NCI-H1105 (cell line): ENCODE measurements at places on chromosomes 16 and 17.

GRCh38 chr16:7268182-7268581 is 64.5 kb upstream of the RBFOX1 start:
- no peak for DNase-seq

- DNase-seq: no peak
Observed at GRCh38 chr17:15741624-15742023, 9.5 kb downstream of the TBC1D26 start.

DNA sequence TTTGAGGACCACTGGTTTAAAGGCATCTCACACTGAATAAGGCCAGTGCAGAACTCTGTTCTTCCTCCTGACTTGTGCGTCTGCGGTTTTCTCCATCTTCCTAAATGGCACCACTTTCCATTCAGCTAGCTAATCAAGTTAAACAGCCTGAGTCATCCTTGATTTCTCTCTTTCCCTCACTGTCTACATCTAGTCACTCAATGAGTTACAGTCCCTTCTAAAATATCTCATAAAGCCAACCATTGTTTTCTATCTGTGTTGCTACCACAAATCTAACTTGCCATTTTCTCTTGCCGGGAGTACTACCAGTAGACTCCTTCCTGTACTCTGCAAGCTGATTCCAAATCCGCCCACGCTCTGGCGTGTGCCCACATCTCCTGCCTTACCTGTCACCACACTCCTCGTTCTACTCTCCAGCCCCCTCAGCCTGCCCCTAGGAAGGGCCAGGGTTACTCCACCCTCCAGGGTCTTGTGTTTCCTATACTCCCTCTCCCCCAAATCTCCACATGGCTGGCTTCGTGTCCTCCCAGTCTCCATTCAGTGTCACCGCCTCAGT is 324.5 kb downstream of the SNX29 start:
- no peak for DNase-seq

- no peak for DNase-seq
Observed at GRCh38 chr16:10332241-10332640, 53.6 kb upstream of the ATF7IP2 start.

GRCh38 chr16:27254262-27254811 is 14.2 kb downstream of the NSMCE1 start:
- DNase-seq: no peak

DNA sequence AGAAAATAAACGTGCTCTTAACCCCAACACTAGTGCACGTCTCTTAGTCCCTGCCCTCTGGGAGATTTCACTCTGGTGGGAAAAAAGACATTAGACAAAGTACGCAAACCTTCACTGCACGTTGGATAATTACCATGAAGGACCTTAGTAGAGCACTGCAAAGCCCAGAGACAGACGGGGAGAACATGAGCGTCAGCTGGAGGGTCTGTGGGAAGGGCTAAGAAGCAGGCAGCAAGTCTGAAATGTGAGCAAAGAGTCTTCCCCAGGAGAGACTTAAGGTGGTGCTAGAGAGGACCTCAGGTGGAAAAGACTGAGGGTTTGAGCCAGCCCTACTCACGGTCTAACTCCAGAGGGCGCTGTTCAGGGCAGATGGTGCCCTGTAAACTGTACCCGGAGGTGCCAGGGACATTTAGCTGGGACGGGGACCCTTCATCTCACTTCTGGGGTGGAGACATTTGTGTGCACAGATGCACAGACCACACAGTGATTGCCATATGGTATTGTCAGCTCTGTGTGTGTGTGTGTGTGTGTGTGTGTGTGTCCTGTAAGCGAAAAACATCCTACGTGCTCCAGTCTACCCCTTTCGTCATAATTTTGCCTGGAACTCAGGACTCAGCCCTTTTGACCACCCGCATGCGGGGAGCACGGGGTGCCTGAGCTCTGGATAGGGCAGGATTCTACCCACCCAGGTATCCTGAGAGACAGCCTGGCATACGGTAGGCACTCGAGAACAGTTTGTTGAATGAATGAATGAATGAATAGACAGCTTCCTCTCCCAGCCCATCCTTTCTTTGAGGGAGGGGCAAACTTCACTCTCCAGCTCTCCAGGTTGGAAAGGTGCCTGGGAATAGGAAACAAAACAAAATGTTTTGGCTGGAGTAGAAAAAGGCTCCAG is 10.1 kb upstream of the STAC2 start:
- DNase-seq: peak; percentile 31

DNA sequence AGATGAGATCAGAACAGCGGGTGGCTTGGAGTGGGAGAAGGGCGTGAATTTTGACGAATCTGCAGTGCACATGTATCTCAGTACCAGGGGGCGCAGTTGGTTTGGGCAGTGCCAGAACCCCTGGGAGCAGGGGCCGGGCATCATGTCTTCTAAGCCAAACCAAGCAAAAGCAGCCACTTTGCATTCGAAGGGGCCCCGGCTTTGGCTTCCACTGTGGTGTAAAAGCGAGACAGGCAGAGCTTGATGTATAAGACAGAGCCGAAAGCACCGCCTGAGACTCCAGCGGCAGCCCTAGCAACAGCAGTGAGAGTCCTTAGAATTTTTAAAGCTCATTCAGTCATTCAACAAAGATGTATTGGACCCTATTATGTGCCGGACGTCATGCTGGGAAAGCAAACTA is 3.8 kb upstream of the XYLT1 start:
- DNase-seq: no peak

GRCh38 chr16:80120899-80121521 is 419.8 kb upstream of the DYNLRB2 start:
- DNase-seq: peak; percentile 28

DNA sequence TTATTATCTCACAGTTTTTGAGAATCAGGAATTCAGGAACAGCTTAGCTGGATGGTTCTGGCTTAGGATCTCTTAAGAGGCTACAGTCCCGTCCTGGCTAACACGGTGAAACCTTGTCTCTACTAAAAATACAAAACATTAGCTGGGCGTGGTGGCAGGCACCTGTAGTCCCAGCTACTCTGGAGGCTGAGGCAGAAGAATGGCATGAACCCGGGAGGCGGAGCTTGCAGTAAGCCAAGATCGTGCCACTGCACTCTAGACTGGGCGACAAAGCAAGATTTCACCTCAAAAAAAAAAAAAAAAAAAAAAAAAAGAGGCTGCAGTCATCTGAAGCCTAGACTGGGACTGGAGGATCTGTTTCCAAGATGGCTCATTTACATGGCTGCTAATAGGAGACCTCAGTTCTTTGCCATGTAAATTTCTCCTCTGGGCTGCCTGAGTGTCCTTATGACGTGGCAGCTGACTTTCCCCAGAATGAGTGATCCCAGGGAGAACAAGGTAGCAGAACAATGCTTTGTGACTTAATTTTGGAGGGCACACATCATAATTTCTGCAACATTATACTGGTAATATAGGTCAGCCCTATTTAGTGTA is 95.8 kb upstream of the CORO6 start:
- DNase-seq: no peak

- DNase-seq: no peak
Observed at GRCh38 chr17:62916684-62917571, 49.1 kb upstream of the TANC2 start.

GRCh38 chr16:85389679-85390470 is 223.2 kb upstream of the GSE1 start:
- DNase-seq: no peak

DNA sequence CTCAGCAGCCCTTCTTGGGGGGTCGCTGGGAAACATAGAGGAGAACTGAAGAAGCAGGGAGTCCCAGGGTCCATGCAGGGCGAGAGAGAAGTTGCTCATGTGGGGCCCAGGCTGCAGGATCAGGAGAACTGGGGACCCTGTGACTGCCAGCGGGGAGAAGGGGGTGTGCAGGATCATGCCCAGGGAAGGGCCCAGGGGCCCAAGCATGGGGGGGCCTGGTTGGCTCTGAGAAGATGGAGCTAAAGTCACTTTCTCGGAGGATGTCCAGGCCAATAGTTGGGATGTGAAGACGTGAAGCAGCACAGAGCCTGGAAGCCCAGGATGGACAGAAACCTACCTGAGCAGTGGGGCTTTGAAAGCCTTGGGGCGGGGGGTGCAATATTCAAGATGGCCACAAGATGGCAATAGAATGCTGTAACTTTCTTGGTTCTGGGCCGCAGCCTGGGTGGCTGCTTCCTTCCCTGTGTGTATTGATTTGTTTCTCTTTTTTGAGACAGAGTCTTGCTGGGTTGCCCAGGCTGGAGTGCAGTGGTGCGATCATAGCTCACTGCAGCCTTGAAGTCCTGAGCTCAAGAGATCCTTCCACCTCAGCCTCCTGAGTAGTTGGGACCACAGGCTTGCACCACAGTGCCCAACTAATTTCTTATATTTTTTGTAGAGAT is 3.4 kb downstream of the STH start:
- peak; percentile 48 for DNase-seq

GRCh38 chr17:40284085-40284713 is 3.5 kb upstream of the CDC6 start:
- DNase-seq: no peak

DNA sequence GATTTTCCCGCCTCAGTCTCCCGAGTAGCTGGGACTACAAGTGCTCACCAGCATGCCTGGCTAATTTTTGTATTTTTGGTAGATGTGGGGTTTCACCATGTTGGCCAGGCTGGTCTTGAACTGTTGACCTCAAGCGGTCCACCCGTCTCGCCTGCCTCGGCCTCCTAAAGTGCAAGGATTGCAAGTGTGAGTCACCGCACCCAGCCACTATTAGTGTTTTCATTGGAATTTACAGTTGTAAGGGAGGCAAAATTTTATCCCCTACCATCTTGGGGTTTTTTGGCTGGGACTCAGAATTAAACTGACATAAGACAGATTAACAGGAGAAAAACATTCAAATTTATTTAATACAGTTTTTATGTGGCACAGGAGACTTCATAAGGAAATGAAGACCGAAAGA is 12.3 kb upstream of the MYCBPAP start:
- DNase-seq: no peak

DNA sequence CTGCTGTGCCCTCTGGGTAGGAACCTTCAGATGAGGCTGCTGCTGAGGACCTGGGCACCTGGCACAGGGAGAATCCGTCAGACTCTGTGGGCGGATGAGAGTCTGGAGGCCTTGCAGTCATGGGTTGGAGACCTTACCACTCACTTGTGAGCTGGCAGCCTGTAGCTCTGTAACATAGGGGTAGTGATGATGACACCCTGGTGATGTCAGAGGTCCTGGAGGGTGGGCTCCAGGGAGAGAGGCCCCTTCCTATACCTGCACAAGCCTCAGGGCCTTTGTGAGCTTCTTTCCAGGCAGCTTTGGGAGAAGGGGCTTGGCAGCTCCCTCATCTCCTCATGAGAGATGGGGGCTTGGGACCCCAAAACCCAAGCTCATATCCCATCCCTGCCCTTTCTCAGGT is 1.6 kb downstream of the MIEF2 start:
- no peak for DNase-seq

DNA sequence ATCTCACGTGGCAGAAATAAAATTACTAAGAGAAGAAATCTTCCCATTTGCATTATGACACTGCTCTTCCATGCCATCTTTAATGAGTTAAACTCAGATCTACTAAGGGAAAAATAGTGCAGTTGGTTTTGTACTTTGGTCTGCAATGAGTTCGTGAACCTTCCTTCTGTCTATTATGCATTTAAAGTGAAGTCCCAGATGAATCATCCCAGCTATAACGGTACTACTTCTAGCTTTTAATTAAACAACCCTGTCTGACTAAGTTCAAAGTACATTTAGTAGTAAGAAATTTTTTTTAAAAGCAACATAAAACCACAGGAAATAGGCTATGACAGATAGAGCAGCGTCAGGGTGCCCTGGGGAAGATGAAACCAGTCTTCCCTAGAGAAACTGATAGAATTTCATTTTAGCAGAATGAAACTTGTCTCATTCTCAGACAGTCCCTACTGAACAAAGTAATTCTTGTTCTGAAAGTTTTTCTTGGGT is 1.8 kb downstream of the TMIGD1 start:
- no peak for DNase-seq

DNA sequence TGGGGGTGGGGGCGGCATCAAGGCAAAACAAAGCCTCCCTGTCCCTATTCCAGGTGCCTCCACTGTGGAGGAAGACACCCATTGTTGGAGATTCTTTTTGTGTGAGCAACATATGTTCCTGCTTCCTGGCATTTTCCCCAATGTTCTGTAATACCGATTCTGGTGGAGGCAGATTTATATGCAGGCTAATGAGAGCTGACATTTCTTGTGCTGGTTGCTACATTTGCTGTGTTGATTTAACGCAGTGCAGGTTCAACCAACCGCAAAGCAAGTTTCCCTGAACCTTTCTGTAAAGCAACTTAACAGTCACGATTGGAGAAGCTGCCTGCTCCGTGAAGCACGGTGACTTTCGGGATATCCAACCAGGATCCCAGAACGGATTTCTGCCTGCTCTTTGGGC is 260.5 kb downstream of the CBLN1 start:
- no peak for DNase-seq

- DNase-seq: no peak
Observed at GRCh38 chr16:67144943-67145342, 5.9 kb downstream of the B3GNT9 start.

GRCh38 chr17:30375661-30376060 is 3.1 kb upstream of the CPD start:
- DNase-seq: no peak

DNA sequence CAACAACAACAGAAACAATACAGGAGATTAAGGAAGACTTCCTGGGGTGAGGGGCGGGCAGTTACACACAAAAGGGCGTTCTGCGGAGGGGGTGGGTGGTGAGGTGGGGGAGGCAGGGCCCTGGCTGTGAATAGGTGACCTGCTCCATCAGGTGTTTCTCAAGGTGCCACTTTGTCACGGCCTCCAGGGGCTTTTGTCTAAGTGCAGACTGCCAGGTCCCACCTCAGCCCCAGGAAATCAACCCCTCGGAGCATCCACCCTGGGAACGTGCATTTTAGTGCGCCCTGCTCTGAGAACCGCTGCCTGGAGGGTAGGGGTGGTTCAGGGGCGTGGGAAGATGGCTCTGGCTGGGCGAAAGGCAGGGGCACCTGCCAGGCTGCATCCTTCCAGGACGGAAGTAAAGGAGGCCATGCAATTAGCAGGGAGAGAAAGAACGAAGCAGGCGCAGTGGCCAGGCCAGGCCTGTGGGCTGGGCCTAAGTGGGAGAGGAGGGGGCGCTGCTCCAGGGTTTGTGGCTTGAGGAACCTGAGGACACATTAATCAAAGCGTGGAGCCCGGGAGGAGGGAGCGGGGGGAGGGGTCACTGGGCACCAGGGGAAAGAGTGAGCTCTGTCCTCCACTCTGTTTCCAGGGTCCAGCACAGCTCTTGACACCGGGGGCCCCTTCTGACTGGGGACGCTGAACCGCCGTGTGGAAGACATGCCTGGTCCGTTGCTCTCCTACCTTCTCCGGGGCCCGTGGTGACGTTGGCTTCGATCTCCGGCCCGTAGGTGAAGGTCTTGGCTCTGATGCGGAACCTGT is 49.4 kb upstream of the CDC42EP4 start:
- no peak for DNase-seq

DNA sequence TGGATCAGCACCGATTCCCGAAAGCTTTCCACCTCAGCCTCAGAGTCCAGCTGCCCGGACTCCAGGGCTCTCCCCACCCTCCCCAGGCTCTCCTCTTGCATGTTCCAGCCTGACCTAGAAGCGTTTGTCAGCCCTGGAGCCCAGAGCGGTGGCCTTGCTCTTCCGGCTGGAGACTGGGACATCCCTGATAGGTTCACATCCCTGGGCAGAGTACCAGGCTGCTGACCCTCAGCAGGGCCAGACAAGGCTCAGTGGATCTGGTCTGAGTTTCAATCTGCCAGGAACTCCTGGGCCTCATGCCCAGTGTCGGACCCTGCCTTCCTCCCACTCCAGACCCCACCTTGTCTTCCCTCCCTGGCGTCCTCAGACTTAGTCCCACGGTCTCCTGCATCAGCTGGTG is 15.0 kb downstream of the CD300LG start:
- no peak for DNase-seq

GRCh38 chr16:2036200-2036966 is 9.7 kb downstream of the NHERF2 start:
- DNase-seq: no peak
